SW480 (cell line): ENCODE measurements at places on chromosomes 2 and 18.
A peak's percentile ranks its signal among the peaks of the same experiment; 100 is the strongest.

DNA sequence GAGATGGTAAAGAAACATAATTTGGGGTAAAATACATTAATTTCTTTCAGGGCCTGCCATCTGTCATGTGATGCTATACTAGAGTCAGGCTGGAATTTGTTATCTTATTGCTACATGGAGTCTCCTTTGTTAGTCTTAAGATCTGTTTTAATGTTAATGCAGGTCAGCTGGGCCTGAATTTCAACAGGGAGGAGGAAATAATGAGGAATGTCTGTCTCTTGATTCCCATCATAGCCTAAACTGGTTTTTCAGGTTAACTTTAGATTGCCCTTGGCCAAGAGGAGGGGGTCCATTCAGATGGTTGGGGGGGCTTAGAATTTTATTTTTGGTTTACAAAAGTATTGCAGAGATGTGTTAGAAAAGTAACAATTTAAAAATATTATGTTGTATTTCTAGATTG lies 19.0 kb upstream of the FEZ2 start:
- DNase-seq, result no peak

- DNase-seq, result no peak
These were observed 76.2 kb upstream of the GLI2 start for GRCh38 chr2:120659275-120659977.

DNA sequence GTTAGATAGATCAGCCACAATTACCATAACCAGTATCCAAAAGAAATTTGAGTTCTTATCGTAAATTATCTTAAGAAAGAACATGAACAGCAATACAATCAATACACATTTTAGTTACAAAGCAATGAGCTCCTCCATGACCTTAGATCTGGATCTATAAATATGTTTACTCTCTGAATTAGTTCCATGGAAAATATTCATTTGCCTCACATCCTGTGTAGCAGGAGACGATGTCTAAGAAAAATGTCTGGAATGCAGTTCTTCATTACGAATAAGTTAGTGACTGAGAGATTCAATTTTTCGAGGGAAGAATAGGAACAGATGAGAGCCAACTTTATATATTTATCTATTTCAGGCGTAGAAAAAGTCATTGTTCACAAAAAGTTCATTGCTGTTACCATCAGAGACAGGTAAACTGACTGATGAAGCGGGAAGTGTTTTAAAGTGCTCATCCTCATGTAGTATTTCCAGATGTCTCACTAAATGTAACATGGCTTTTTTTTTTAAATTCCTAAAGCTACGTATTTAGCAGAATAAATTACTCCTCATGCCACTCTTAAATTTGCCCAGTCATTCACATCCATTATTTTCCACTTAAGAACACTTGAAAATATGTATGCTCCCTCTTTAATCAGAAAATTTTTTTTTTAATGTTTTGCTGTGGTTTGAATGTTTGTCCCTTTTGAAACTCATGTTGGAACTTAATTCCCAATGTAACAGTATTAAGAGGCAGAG lies 106.5 kb upstream of the SCN1A start:
- no peak for DNase-seq

DNA sequence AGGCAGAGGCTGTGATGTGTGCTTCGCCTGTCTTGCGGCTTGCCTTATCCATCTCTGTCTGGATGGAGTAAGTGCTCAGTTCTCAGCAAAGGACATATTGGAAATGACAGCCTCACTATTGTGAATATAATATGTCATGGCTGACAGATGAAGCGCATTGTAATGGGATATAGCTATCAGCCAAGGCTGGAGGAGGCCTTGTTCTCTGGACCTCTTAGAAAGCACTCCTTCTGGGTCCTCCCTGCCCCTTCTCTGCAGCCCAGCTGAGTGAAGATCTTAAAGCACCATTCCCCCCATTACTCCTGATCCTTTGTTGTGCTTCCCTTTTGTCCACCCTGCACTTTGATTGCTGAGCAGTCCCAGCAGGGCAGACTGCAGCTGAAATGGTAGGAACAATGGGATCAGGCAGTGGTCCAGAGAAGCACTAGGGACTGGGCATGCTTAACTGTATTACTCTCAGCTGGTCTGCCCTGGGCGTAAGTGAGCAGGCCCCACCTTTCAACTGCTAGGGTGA lies 265.3 kb downstream of the SETBP1 start:
- DNase-seq, result no peak

GRCh38 chr2:109382951-109383350 lies 230.8 kb downstream of the SEPTIN10 start:
- DNase-seq, result no peak

- no peak for DNase-seq
These were observed 5.6 kb downstream of the CCT4 start for GRCh38 chr2:61882850-61883249.

DNA sequence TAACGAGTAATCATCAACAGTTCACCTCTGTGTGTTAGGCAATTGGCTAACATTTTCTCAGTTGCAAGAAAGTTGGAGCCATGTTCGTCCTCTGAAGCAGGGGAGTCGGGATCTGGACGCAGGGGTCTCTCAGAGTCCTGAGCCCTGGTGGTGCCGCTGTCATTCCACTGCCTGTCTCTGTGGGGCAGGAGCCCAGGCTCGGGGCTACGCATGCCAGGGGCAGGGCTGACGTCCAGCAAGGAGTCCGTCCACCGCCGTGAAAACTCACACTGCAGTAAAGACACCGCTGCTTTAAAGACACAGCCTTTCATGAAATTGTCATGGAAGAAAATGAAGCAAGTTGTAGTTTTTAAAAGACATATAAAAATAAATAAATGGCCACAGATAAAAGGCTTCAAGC lies 571.1 kb upstream of the SOX11 start:
- no peak for DNase-seq

DNA sequence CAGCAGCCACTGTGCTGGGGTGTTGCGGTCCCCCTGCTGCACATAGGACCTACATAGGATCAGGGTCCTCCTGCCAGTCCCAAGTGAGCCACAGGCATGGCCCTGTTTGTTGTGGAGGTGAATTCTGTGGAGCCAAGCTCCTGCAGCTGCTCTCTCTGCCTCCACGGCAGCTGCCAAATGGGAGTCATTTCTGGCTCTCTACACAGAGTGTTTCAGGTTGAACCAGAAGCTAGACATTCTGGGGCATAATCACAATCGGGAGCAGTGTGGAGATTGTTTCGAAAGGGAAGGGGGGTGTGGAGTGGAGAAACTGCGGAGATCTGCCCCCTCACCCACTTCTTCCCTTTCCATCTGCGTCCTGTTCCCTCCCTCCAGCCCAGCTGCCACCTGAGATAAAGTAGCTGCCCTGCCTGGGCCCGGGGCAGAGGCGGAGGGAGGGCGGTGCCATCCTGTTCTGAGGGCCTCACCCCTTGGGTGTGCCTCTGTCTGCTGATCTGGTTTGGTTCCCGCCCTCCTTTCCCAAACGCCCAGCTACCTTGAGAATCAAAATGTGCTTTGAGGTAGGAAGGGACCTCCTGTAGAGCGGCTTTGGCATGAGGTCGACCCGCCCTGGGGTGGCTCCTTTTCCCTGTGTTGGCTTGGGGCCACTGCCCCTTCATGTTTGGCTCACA lies 139.4 kb downstream of the WDSUB1 start:
- DNase-seq, result peak; percentile 80

GRCh38 chr2:221981912-221982470 lies 316.8 kb downstream of the PAX3 start:
- no peak for DNase-seq

DNA sequence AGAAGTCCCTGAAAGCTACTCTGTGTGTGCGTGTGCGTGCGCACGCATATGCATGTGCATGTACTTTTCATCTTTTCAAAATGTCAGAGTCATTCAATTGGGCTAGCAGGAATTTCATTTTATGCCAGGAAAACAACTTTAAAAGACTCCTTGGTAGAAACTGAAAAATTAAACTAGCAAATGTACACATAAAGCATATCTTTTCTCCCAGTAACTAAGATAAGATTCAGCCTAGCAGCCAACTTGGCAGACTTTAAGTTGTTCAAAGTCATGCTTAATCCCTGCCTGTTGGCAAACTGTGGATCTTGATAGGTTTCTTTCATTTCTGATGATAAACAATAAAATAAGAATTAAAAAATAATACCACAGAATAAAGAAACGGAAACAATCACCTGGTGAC lies 1129.1 kb downstream of the LRP1B start:
- DNase-seq, result no peak

GRCh38 chr2:127020536-127020935 lies 86.4 kb downstream of the BIN1 start:
- DNase-seq, result no peak

DNA sequence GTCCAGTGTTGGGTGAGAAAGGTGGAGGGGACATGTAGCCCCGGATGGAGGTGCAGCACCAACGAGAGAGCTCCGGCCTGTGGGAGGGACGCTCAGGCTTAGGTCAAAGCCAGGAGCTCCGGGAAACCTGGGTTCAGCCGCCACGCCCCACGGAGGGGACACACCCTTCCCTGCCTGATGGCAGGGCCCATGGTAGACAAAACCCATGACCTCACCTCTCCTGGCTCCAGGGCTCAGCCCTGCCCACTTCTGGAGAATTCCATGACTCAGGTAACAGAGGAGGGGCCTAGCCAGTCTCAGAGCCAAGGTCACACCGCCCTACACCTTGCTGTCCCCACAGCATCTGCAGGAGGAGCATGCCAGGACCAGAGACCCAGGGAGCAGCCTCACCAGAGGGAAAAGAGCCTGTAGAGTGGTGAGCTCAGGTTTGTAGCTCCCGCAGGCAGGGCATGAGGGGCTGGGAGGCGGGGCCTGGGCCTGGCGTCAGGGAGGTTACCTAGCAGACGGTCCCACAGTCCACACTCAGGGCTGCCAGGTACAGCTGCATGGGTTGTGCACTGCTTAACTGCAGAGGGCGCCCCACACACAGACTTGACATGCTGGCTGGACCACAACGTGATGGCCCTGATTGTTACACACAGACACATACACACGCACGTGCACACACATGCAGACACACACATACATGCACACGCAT lies 70.8 kb upstream of the SMAD7 start:
- peak; percentile 92 for DNase-seq

DNA sequence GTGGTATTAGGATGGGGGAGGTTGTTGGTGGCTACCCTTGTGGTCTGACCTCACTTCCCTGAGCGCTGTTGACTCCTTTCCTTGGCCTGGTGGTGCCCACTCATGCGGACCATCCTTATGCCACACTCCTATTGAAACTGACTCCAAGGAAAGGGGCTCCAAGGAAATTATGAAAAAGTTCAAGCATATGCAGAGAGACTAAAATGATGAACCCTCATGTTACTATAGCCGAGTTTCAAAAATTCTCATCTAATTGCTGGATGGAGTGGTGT lies 96.2 kb upstream of the STPG4 start:
- no peak for DNase-seq

DNA sequence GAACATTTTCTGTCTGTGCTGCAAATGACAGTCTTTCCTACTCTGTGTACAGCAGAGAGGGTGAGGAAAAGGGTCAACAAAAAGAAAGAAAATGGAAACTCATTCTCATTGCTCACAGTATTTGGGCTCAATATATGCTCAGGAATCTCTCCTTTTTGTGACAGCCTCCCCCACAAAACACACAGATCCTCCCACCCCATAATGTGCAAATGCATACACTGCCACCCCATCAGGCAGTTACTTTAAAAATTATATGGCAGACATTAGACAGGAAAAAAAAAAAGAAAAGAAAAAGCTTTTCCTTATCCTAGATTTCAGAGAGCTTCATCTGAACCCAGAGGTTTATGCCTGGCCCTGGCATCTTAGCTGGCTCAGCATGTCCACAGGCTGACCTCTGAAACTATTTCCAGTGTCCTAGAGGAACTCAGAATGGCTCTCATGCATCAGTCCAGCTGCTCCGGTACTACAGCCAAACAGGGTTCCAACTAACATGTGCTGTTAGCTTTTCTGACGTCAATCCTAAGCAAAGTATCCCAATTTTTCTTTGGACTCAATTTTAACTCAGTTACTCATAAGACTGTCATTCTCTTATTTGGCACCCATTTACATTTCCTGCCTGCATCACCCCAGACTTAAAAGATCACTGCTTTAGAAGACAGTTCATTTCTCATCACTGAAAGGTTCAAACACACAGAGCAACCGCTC lies 105.9 kb downstream of the RBMS1 start:
- DNase-seq, result no peak

GRCh38 chr2:37631698-37632097 lies 39.7 kb downstream of the CDC42EP3 start:
- DNase-seq, result no peak

GRCh38 chr18:35827275-35827902 lies 145.1 kb upstream of the RMP24 start:
- no peak for DNase-seq

- DNase-seq, result no peak
These were observed 133.7 kb upstream of the MEIS1 start for GRCh38 chr2:66301022-66301766.

- DNase-seq, result peak; percentile 48
These were observed 101.3 kb upstream of the KLHL29 start for GRCh38 chr2:23283653-23284052.

DNA sequence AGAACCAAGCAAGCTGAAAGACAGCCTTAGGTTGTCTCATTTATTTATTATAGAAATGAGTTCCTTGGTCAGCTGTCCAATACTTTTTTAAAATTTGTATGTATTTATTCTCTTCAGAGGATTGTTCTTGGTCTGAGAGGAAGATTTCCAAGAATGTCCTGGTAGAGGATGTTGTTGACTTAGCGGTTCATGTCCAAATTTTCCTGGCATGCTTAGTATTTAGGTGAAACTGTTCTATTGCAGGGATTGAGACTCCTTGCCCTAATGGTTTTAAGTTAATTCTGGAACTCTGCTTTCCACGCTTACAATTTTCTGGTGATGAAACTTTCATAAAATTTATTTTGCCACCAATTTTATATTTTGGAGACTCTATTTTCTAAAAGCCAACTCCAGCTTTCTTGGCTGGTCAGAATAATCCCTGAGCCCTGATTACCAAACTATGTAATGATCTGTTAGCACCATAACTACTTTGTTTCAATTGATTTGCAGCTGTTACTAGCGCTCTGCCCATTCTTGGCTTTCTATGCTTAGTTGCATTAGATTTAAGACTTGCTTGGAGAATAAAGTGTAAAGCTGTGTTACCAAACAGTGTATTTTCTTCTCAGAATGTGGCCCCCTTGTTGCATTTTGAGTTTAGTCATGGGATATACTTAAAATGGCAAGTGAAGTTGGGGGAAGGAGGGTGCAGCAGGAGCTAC lies 1868.8 kb upstream of the CELF4 start:
- no peak for DNase-seq

DNA sequence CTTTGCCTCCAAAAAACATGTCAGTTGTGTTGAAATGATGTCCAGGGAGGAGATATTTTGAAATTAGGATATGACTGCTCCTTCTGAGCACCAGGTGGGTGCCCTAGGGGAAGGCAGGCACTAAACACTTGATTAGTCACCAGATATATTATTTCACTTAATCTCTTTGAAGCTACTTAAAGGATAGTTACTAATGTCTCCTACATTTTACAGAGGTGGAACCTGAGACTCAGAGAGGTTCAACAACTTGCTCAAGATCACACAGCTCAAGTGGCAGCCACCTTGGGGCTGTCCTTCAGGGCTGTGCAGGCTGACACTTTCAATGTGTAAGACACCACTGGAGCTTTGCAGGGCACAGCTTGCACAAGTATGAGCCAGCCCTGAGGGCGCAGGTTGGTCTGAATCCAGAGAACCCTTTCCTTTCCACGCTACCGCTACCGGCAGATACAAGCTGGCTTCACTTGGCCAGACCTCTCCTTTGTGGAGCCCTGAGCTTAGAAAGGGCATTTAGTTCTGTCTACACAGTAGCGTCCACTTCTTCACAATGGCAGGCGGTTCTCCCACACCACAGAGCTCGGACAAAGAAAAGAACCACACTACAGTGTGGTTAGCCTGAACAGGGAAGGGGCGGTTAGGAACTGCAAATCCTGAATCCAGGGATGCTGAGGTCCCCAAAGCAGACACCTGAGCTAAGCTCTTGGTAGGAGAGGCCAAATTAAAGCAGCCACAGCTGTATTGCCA lies 16.4 kb downstream of the ALPK2 start:
- no peak for DNase-seq

- DNase-seq, result no peak
These were observed 163.0 kb downstream of the FAM210A start for GRCh38 chr18:13563390-13563805.
